NCI-H69 (cell line): ENCODE measurements at places on chromosomes 16 and 17.

GRCh38 chr17:42598905-42599304, 10.3 kb downstream of the RETREG3 start:
- peak; percentile 36 for DNase-seq

GRCh38 chr16:51881731-51882130, 665.2 kb downstream of the TOX3 start:
- no peak for DNase-seq

GRCh38 chr17:74380086-74380958, 13.0 kb downstream of the GPR142 start:
- DNase-seq: peak; percentile 82

- DNase-seq: peak; percentile 44
Observed at GRCh38 chr17:17570140-17570797, 21.2 kb downstream of the PEMT start.

DNA sequence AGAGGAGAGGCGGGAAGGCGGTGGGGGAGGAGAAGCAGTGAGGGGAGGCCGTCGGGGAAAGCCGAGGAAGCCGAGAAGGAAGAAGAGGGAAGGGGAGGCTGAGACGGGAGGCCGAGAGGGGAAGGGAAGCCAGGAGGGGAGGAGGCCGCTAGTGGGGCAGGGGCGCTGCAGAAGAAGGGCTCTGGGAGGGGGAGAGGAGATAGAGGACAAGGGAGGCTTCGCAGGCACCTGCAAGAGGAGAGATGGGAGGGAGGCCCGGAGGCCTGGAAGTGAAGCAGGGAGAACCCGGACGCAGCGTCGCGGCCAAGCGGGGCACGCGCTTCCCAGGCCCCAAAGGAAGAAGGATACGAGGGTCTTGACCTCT, 2.3 kb downstream of the C17orf58 start:
- peak; percentile 81 for DNase-seq

- DNase-seq: no peak
Observed at GRCh38 chr17:61386251-61386650, 13.4 kb upstream of the TBX2 start.

- peak; percentile 79 for DNase-seq
Observed at GRCh38 chr17:63774141-63774968, at the start of gene DDX42. Gene DDX42 (plus strand): TSS chr17:63774170. CDS start chr17:63787050, 12,880 bp downstream.

DNA sequence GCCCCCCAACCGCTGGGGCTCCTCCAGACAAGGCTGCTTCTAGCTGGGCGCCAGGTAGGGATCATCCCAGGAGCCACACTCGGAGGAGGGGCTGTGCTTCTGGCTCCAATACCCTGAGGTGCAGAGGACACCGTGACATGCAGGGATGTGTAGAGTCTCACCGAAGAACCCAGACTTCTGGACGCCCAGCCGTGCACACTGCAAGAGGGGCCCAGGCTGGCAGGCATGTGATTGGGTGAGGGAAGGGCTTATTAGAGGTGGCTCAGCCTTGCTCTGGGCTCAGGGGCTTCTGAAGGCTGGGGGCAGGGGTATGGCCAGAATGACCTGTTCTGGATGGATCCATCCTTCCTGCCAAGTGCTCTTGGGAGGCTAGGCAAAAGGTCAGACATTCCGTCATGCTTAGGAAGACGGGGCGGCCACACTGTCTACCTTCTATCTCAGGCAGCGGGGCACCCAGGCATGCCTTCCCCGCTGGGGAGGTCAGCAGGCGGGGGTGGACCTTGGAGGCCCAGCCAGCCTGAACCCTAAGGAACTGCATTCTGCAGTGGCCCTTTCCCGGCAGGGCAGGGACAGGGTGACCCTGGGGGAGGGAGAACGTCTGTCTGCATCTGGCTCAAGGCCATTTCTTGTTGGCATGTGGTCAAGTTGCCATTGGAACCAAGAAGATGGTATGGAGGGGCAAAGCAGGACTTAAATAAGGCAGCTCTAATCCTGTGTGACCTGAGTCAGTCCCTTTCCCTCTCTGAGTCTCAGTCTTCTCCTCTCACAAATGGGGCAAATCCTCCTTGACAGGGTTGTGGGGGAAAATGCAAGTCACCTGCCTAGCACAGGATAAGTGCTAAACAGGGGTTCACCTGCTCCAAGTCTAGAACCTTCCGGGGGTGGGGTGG, 5.8 kb upstream of the ADGRG1 start:
- DNase-seq: peak; percentile 68

GRCh38 chr16:74577882-74578366, 29.0 kb downstream of the GLG1 start:
- DNase-seq: peak; percentile 54

- no peak for DNase-seq
Observed at GRCh38 chr16:20976576-20976975, 76.0 kb downstream of the LYRM1 start.

DNA sequence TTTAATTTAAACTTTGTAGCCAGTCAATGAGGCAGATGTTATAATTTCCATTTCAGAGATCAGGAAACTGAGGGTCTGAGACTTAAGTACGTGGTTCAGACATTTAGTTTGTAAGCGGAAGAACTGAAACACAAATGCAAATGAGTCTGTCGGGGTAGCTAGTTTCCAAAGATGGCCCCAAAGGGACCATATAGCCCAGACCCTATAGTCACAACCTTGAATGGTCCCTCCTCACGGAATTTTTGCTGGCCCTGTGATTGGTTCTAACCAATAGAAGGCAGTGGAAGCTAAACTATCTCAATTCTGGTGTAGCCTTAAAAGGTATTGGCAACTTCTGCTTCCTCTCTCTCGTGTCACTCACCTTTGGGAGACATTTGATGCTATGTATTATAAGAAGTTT, 7.5 kb upstream of the BCO1 start:
- DNase-seq: no peak
